ENCODE measurements at places on chromosomes 4 and X. TPM values are rescaled to one million over a fixed set of nuclear protein-coding genes. Genes with fewer than 3 reads are reported as not detected.

DNA sequence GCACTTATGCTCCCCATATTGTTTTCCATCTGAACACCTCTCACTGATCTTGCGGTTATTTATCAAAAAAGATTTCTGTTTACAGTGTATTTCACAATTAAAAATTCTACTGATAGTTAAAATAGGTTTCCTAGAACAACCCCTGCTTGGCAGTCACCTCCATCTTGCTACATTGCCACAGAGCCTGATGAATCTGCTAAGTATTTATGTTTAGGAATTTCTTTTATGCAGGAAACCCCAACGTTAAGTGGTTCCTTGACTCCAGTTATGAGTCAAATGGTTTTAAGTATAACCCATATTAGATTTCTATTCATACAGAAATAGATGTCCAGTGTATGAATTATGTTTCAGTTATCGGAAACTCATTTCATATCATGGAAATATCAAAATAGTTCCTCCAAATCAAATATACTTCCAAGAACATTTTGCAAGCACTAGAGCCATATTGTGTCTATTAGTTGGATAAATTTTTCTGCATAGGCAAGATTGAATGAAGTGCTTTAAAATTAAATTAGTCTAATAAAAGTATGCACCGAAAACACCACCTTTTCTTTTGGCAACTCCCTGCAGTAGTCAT, 20.6 kb downstream of the GALNT7 start:
- no peak for DNase-seq

DNA sequence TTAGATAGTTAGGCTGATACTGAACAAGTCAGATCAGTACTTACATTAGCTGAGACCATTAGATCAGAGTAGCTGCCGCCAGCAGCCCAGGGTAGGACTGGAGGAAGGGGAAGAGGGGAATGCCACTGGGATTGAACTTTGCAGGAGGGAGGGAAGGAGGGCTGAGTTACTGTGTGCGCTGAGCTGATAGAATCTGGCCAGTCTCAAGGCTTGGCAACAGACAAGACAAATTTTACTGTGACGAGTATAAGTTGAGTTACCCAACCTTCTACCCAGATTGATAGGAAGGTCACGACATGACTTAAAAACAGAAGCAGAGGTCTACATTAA, 372.1 kb downstream of the OPHN1 start:
- no peak for DNase-seq

GRCh38 chr4:91887926-91888325, 415.8 kb upstream of the GRID2 start:
- DNase-seq = no peak

- no peak for DNase-seq
These were observed 1.8 kb downstream of the CCDC22 start for GRCh38 chrX:49237060-49237459.

DNA sequence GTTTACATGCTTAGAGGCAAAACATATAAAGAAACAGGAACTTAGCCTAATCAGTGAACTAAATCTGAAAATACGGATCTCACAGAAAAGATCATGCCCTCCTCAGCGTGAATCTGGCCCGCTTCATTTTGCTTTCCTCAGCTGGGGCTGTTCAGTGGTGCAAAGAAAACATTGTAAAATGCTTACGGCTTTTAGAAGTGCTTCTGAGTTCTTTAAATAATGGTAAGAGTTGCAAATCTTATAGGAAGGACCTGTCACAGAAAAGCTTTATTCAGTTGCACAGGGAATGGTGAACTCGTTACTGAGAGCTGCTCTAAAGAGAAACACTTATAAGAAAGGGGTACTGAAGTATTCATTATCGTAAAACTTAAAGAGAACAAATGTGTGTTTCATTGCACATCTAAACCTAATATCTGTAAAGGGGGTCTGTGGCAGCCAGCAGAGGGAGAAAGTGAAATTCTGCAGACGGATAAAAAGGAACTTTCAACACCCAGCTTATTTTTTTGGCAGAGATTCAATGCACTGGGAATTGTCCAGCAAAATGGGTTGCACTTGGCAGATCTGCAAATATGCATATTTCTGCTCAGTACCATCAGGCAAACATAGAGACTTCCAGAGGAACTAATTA, 139.2 kb upstream of the ANK2 start:
- no peak for DNase-seq

DNA sequence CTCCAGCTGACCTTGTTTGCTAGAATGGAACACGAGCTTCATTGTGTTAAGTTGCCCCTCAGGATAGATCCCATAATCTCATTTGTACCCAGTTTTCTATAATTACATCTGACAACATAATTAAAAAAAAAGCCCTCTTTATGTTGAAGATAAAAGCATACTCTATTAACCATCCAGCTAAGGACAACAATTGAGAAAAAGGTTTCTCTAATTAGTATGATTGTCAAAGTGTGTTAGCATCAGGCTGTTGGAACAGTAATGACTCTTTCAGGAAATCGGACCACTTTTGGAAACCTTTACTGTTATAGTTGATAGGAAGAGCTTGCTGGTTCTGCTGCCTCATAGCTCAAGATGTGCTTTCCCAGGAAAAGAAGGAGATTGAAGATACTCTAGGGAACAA, 172.6 kb downstream of the FHIP1A start:
- no peak for DNase-seq

- DNase-seq = no peak
These were observed 5.1 kb downstream of the GJB1 start for GRCh38 chrX:71228063-71228642.

GRCh38 chrX:17032351-17032750, 85.9 kb downstream of the REPS2 start:
- no peak for DNase-seq

GRCh38 chr4:111991163-111991562, 154.1 kb upstream of the FAM241A start:
- no peak for DNase-seq

- DNase-seq = peak; percentile 10
These were observed 20.6 kb downstream of the NKX1-1 start for GRCh38 chr4:1385373-1386340.

DNA sequence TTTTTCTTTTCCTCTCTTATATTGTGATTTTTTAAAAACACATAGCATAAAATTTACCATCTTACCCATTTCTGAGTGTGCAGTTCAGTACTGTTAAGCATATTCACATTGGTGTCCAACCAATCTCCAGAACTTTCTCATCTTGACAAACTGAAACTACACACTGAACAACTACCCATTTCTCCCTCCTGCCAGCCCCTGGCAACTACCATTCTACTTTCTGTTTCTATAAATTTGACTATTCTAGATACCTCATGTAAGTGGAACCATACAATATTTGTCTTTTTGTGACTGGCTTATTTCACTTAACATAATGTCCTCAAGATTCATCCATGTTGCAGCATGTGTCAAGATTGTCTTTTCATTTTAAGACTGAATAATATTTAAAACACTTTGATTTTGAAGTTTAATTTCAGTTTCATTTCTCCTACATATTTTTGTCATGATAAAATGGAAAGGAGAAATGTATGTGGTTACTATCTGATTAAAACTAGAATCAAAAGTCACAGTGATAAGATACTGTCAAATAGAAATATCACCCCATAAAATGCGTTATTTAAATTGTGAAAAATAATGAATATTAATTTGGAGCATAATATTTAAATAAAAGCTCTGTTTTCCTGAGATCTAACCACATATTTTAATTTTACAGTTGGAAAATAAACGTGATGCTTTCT, 122.8 kb downstream of the DIPK2B start:
- DNase-seq = no peak

DNA sequence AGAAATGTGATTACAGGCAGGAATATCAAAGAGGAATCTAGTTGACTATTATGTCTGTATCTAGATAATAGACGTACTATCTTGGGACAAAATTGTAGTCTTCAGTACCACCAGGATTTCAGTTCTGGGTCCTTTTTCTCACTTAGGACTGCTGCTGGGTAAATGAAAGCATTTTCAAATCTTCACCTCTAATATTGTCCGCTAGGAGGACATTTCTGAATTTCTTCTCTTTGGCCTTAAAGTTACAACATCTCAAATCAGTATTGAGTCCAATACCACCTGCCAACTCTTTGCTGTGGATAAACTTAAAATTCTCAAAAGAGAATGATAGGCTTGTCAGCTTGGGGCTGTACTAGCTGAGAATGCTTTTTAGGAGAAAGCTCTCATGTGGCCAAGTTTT, 6.0 kb downstream of the FGF16 start:
- DNase-seq = no peak

- no peak for DNase-seq
These were observed 109.8 kb upstream of the ATP6AP2 start for GRCh38 chrX:40470830-40471429.

GRCh38 chr4:15149839-15150592, 147.7 kb downstream of the CPEB2 start:
- DNase-seq = peak; percentile 78

DNA sequence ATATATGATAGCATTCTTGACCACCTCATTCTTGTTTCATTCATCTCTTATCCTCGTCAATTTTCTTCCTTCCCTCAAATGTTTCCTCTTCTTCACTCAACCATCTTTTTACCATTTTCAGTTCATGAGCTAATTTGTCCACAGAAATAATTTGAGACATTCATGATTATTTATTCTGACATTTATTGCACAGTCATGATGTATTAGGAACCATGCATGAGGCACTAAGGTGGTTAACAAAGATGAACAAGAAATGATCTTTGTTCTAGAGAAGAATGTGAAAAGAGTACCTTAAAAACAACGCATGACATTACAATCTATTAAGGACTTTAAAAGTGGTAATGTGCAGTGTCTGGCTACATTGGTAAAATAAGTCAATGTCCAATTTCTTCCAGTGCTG, 27.9 kb downstream of the TEC start:
- DNase-seq = no peak

GRCh38 chr4:165010991-165011390, 20.8 kb upstream of the TRIM60 start:
- DNase-seq = no peak

DNA sequence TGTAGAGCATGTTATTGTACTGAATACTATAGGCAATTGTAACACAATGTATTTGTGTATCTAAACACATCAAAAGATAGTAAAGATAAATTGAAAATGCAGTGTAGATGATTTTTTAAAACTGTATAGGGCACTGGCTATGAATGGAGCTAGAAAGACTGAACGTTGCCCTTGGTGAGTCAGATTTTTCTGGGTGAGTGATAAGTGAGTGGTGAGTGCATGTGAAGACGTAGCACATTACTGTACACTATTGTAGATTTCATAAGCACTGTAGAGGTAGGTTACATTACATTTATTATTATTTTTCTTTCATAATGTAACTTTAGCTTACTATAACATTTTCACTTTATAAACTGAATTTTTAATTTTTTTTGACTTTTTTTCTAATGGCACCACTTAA, 1491.6 kb downstream of the TECRL start:
- DNase-seq = no peak

DNA sequence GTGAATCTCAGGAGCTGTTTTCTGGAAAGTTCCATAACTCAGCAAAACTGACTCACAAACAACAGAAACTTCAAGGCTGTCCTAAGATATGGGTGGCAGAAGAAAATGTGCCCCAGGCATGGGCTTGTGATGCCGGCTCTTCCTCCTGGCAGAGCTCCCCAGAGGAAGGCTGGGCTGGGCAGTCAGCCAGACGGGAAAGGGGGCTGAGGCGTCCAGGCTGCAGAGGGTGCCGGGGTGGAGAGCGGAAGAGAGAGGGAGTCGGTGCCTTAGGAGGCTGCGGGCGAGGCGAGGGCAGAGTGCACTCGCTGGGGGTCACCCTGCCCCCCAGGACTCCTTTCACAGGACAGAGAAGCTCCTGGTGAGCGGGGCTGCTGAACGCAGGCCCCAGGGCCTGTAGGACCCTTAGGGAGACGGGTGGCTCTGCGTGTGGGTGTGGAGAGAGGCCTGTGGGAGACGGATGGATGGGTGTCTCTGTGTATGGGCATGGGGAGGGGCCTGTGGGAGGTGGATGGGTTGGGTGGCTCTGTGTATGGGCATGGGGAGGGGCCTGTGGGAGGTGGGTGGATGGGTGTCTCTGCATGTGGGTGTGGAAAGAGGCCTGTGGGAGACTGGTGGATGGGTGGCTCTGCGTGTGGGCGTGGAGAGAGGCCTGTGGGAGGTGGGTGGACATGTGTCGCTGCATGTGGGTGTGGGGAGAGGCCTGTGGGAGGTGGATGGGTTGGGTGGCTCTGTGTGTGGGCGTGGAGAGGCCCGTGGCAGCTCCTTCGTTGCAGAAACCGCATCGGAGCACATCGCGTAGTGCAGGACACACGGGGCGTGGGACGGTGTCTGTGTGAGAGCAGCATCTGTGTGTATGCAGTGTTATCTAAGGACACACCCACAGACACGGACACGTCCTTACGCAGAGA, 15.9 kb downstream of the PCGF3 start:
- no peak for DNase-seq

Gene FBXO8
- 23.1 TPM for total RNA-seq

Gene IL1RAPL1
- 0.66 TPM for total RNA-seq

Gene NDUFC1
- 19.4 TPM for total RNA-seq

Gene RP2
- total RNA-seq = 10.7 TPM

Gene MFAP3L
- total RNA-seq = 8.4 TPM

Gene CXCR3
- total RNA-seq = not detected

Gene REELD1
- total RNA-seq = not detected

Gene PTCHD1
- 1.3 TPM for total RNA-seq
